NCI-H510A (cell line): ENCODE measurements at places on chromosomes 4 and X.
A peak's percentile ranks its signal among the peaks of the same experiment; 100 is the strongest.

- no peak for DNase-seq
Observed at GRCh38 chr4:139753686-139754085, 88.1 kb downstream of the MGST2 start.

GRCh38 chrX:154516656-154517100 lies 646 bp upstream of the FAM3A start:
- no peak for DNase-seq

DNA sequence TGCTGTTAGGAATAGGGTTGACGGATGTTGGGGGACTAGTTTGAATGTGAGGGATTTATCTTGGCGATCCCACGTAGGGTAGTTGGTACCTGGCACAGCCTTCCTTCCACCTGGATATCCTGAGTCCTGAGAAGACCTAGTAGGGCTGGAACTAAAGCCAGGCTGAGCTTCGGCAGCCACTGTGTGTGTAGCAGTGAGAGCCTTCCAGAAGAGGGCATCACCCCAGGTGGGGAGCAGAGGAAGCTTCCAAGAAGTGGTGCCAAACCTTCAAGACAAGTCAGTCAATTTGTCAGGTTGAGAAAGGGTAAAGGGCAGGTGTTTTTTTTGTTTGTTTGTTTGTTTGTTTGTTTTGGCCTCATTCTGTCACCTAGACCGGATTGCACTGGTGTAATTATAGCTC lies 1.2 kb upstream of the FGFBP2 start:
- DNase-seq = no peak

DNA sequence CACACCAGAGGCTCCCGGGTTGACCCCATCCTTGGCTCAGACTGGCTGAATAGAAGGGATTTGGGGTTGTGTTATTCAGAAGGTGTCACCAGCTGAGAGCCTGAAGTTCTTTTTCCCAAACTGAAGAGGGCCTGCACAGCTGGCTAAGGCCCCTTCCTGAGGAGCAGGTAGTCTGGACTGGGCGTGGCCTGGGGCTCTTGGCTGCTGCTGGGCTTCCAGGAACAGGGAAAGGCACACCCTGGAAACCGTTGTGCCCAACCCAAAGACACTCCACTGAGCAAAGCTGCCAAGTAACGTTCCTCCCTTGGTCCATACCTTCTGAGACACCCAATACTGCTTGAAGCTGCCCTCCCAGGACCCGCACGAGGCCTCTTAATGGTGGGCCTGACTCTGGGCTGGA lies 8.3 kb upstream of the CXCR3 start:
- no peak for DNase-seq

DNA sequence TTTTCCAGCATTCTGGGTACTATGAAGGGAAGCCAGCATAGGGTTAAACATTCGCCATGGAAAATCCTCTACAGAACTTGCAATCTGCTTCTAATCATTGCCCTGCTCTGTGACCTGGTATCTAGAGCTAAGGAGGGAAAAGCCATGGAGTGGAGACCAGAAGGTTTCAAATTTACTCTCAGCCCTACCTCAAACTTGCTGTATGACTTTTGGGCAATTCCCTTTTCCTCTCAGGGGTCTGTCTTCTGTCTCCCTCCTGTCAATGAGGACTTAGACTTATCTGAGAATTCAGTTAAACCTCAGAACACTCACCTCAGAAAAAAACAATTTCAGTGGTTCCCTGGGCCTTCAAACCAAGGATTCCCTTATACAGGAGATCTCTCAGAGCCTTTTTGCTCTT lies 29.1 kb downstream of the ARHGEF9 start:
- no peak for DNase-seq

GRCh38 chr4:5885733-5886132 lies 7.2 kb downstream of the CRMP1 start:
- no peak for DNase-seq

DNA sequence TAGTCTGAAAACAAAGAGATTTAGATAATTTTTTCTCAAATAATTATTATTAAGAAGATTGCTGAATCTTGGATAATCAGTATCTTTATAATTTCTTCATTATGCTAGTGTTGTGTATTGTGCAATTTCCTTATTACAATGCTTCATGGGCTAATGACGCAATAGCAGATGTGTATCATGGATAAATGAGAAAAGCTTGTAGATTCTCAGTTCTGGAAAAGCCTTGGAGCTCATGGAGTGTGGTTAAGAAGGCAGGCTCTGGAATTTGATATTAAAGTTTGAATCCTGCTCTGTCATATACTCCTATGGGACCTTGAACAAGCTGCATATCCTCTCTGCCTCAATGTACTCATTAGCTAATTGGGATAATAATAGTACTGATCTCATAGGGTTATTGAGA lies 18.9 kb upstream of the CXCL8 start:
- no peak for DNase-seq

DNA sequence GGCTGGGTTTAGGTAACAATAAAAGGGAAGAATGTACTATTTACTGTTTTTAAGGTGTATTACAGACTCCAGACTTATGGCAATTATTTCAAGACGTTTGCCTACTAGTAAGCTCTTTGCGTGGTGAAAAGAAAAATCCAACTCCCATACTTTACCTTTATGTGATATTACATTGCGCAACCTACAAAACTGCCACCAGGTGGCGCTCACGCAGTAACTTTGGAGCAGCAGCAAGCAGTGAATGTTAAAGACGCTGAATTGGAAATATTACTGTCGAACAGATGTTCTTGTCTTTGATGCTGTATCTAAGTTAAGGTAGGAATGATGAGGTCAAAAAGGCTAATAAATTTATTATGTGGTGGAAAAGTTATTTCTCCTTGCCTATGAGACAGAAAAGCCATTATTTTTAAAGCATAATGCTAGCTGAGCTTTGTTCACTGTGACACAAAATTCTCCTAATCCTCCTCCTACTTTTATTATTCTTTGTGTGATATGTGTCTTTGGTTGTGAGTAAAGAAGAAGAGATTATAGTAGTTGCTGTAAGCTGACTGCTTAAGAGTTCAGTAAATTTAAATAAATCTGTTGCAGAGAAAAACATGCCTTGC lies 1099.8 kb upstream of the TENM3 start:
- DNase-seq = peak; percentile 12

GRCh38 chr4:185651851-185652250 lies 116.5 kb upstream of the PDLIM3 start:
- no peak for DNase-seq

DNA sequence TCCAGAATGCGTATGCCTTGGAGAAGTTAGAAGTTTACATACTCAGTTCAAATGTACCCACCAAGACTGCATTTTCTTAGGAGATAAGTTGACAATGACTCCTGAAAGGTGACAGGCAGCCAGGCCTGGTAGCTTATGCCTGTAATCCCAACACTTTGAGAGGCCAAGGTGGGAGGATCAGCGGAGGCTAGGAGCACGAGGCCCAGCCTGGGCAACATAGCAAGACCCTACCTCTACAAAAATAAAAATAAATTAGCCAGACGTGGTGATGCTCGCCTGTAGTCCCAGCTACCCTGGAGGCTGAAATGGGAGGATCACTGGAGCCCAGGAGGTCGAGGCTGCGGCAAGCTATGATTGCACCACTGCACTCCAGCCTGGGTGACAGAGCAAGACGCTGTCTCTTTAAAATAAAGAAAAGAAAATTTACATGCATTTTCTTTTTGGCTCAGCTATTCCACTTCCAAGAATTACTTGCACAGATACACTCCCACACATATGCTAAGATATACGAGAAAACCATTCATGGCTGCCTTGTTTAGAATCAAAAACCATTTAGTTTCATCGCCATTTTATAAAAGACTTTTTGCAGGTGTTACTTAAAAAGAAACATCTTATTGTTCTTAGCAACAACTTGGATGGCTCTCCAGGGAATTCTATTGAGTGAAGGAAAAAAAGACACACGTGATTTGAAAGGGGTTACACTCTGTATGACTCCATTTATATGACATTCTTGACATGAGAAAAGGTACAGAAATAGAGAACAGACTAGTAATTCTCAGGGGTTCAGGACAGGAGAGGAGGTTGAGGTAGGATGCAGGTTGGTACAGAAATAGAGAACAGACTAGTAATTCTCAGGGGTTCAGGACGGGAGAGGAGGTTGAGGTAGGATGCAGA lies 66.3 kb downstream of the DHRSX start:
- no peak for DNase-seq

- no peak for DNase-seq
Observed at GRCh38 chr4:74665346-74665745, 129.0 kb downstream of the BTC start.

GRCh38 chr4:57159866-57160265 lies 49.7 kb upstream of the IGFBP7 start:
- no peak for DNase-seq
